ENCODE measurements at places on chromosomes 4 and X.

GRCh38 chr4:150074064-150074463 lies 4.2 kb upstream of the DCLK2 start:
- DNase-seq: no peak

GRCh38 chr4:6088950-6089349 lies 70.7 kb upstream of the C4orf50 start:
- no peak for DNase-seq

DNA sequence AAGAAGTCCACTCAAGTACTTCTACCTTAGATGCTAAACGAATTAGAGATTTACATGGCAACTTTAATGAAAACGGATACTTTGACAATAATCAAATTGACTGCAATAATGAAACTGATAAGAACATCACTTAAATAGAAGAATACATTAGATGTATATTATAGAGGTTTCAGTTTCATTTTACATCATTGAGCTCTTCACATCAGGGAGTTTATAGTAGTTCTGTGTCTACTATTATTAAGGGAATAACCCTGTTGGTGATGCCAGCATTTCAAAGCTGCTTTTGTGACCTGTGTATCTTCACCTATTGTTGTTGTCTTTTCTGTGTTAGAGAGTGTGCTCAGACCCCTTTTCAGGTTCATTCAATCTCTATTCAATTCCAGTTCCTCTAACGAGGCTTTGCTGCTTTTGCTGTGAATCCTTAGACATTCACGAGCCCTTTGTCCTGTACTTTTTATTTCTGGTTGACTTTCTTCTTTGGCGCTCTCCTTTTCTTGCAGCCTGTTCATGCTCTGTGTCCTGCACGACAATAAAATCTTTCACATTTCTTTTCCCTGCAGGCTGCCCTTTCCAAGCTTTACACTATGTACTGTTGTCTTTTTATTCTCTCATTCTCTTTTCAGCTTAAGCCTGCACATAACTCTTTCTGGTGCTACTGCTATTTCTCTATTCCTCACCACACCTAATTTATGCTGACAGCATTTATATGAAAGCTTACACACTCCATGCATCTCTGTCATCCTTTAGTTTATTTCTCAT lies 232.1 kb downstream of the CPE start:
- DNase-seq: no peak

- no peak for DNase-seq
Measured at GRCh38 chr4:10058371-10058770, 37.1 kb upstream of the SLC2A9 start.

DNA sequence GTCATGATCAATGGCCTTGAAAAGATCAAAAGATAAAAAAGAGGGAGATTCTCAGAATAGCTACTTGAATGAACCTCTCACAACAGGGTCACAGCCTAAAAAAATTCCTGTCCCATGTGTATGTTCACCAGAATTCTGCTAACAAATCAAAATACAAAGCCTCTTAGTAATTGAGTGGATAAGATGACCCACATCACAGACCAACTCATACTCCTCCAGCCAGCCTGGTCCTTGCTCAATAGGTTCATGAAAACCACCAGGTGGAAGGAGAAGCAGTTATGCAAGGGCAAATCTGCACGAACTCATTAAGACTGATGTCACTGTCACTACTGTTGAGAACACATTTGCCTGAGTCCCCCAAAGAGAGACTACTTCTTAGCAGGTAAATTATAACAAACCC lies 21.5 kb downstream of the WDFY3 start:
- no peak for DNase-seq

- DNase-seq: no peak
Measured at GRCh38 chr4:38004062-38004461, 43.9 kb downstream of the PTTG2 start.

- no peak for DNase-seq
Measured at GRCh38 chr4:136540747-136541146, 991.5 kb downstream of the PCDH18 start.

- DNase-seq: no peak
Measured at GRCh38 chr4:182240161-182241130, 2.8 kb upstream of the TENM3 start.

- no peak for DNase-seq
Measured at GRCh38 chr4:98692411-98692810, 34.0 kb upstream of the TSPAN5 start.

GRCh38 chr4:110998320-110998719 lies 375.4 kb upstream of the PITX2 start:
- DNase-seq: no peak

DNA sequence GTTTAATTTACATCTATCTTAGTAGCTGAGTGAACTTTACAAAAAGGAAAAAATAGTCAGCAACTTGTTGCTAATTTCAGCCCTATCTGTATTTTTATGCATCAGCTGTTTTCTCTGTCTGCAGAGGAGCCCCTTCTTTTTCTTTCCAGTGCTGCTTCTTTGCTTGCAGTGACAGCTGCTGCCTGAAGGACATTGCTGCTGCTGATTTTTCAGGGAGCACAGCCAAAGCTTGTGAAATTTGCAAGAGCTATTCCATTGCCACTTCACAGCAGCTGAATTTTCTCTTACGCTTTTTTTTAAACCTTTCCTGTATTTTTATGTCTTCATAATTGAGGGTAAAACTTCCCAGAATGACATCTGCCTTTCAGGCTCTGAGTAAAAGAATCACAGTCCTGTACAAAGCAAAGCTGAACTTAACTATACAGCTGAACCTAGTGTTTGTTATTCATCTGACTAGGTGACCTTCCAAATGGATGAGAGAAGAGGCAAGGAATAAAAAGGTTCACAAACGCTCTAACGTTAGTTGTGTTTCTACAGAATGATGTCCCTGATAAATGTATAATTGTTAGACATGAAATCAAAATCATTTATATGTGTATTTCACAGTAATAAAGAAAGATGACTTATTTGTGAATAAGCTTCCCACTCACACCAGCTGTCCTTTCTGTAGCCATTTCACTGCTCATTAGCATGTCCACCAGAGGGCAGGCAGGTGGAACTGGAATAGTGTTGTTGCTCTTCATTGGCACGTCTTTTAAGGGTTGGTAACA lies 541.4 kb downstream of the ADGRL3 start:
- no peak for DNase-seq

DNA sequence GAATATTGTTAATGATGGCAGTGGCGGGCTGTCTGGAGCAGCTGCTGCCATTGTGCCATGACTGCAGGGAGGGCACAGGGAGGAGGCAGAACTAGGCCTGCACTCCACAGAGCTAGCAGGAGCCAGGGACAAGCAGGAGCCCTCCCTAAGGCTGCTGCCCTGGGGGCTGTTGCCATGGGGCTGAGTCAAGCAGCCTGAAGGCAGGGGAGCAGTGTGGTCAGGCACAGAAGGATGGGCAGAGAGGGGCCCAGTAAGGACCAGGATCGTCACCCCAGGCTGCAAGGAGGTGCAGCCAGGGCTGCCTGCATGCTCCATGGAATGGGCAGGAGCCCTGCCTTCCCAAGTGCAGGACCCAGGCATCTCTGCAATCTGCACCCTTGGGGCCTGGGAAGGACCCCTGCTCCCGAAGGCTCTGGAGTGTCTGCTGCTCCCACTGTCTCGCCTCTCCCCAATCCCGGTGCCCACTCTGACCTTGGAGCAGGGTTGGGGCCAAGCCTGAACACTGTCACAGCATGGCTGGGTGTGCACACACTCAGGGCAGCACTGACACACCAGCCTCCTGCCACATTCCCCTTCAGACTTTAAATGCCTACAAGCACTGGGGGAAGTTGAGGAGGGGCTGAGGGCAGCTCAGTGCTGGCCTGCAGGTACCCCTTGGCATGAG lies 98.3 kb upstream of the GALNTL6 start:
- no peak for DNase-seq

- no peak for DNase-seq
Measured at GRCh38 chr4:125928652-125929051, 613.9 kb downstream of the FAT4 start.

DNA sequence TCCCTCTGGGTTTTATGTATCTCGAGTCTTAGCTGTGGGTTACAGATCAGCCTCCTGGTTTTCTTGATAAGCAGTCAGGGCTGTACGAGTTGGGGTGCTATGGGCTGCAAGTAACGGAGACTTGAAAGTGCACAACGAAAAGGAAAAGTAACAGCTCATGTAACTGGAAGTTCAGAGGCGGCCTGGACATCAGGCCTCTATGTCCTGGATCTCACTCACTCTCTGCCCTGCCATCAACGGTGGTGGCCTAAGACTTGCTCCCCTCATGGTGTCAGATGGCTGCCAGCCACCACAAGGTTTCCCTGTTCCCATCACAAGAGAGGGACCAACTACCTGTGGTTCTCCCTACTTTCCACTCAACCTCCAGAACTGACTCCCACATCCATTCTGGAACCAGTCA lies 4.8 kb downstream of the PPP2R2C start:
- no peak for DNase-seq

DNA sequence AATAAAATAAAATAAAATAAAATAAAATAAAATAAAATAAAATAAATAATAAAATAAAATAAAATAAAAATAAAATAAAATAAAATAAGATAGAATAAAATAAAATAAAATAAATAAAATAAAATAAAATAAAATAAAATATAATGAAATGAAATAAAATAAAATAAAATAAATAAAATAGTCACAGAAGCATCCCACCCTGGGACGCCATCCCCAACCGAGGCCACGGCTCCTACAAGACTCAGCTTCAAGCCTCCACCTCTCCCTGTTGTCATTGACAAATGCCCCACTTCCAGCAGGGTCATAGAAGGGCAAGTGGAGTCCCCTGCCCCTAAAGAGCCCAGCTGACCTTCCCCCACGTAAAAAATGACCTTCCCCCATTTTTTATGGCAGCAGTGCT lies 30.2 kb downstream of the CRLF2 start:
- no peak for DNase-seq

DNA sequence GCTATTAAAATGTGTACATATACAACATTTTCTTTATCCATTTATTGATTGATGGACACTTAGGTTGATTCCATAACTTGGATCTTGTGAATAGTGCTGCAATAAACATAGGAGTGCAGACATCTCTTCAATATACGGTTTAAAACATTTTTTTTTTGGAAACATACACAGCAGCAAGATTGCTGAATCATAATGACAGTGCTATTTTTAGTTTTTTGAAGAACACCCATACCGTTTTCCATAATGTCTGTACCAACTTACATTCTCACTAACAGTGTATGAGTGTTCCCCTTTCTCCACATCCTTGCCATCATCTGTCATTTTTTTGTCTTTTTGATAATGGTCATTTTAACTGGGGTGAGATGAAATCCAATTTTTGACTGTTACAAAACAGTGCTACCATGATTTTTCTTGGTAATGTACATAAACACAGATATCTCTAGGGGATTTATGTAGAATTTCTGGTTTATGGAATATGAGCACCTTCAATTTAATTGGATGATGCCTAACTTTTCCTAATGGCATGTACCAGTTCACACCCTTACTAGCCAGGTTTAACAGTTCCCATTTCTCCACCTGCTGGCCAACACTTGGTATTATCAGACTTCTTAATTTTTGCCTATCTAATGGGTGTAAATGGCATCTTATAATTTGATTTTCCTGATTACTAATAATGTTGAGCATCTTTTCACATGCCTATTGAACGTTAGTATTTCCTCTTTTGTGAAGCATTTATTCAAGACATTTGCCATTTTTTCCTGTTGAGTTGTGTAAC lies 21.0 kb upstream of the TMSB15B start:
- no peak for DNase-seq

DNA sequence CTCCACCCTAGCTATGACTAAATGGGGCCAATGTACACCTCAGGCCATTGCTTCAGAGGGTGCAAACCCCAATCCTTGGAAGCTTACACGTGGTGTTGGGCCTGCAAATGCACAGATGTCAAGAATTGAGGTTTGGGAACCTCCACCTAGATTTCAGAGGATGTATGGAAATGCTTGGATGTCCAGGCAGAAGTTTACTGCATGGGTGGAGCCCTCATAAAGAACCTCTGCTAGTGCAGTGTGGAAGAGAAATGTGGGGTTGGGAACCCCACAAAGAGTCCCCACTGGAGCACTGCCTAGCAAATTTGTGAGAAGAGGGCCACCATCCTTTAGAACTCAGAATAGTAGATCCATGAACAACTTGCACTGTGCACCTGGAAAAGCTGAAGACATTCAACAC lies 284.1 kb downstream of the ANTXR2 start:
- no peak for DNase-seq

- no peak for DNase-seq
Measured at GRCh38 chr4:143700416-143701352, at the start of gene FREM3. FREM3 (minus strand) TSS chr4:143700675; CDS start chr4:143700675, 0 bp downstream.

DNA sequence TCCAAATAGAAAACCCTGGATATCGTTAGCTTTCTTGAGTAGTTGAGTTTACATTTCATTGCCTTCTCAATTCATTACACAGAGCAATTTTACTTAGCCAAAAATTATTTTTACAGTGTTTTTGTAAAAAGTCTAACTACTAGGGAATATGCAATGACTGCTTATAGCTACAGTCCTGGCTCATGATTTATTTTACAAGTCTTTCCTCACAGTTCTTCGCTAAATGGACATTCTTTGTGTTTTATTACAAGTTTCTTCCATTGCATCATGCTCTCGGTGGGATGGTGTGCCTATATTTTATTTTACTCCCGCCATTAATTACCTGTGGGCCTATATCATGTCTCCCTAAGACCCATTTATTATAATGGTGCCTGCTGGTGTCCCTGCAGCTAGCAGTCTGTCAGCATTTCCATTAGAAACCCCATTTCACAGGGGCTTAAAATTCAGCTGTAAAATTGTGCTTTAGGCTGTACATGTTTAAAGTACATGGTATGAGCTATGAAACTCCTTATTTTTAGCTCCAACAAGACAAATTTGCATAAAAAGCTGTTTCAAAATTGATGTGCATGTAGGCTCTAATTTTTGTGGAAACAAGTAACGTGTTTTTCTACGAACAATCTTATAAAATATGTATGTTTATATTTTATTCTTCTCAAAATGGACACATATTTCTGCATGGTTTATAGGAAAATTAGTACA lies 227.4 kb downstream of the SLC7A11 start:
- DNase-seq: no peak

DNA sequence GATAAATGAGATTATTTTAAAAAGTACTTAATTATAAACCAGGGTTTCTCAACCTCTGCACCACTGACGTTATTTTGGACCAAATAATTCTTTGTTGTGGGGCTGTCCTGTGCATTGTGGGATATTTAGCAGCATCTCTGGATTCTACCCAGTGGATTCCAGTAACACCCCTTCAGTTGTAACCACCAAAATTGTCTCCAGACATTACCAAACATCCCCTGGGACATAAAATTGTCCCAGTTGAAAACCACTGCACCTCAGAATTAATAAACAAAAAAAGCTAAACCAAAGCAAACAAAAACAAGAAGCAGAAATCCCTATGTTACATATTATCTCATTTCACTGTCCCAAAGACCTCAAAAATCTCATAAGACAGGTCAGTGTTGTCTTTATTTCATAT lies 54.2 kb upstream of the GIMD1 start:
- no peak for DNase-seq

GRCh38 chrX:57951666-57952319 lies 41.5 kb upstream of the ZXDA start:
- DNase-seq: no peak

DNA sequence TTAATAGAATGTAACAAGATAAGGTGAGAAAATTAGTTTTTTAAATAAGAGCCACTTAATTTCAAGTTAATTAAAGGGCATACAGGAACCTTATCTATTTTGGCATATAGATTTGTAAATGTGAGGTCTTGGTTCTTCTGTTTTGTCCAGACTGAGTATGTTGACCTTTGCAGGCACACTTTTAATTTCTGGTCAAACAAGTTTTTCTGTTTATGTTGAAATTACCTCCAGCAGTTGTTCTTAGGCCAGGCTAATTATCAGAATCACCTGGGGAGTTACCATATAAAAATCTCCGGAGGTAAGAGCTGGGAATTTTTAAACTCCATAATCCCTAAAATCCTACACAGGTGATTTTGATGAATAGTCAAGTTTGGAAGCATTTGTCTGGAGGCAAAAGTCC lies 227.4 kb upstream of the ANKRD50 start:
- DNase-seq: no peak

All from stimulated activated CD4-positive, alpha-beta T cell treated with anti-CD3 and anti-CD28 coated beads, Interleukin-1b, Interleukin-23, amount 100 ng/mL, for 1 hour (primary cell).